ENCODE measurements at places on chromosomes 7 and 10.

- DNase-seq, result no peak
Observed at GRCh38 chr7:55109404-55110167, 90.8 kb downstream of the EGFR start.

- peak; percentile 93 for DNase-seq
Observed at GRCh38 chr7:90211391-90212148, at the start of gene STEAP2. Gene STEAP2 (plus strand): TSS chr7:90211740. CDS start chr7:90225083, 13,343 bp downstream.

DNA sequence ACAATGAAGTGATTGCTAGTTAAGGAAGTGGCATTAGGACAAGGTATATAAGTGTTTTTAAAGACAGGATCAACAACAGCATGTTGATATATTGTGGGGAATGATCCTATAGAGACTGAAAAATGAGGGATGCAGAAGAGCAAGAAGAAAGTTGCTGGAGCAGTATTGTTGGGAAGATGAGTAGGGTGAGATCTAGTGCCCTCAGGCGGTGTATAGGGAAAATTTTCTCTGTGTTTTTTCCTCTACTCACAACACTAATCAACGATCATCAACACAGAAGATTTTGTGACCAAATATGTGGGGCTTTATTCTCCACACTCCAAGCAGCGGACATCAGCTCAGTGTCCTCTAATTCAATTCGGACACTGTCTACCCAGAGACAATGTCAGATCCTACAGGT, 9.6 kb upstream of the PTTG1IP2 start:
- DNase-seq, result no peak

DNA sequence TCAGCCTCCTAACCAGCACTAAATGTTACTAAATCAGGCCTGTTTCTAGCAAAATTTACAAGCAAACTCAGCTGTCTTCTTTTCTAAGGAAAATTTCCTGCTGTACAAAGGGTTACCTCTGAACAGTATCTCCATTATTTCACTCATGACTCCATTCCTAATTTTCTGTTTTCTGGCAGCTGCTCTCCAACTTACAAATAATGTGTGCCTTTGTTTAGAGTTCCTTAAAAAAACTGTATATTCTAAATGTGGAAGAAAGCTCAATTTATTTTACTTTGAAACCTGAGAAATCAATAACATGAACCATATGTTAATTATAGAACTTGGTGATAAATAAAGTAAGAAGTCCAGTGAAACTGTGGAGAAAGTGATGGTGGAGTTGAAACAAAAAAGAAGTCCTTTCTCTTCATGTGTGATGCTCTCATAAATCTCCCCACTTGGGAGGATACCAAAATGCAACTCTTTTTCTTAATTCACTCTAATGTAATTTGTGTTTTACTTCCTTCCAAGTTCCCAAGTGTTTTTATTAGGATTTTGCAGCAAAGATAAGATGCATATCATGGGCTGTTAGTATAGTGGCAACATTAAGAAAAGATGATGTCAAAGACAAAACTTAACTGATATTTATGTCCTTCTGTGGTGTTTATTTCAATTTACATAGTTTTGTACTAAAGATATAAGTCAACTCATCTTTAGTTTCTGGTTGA, 74.8 kb downstream of the CDK6 start:
- no peak for DNase-seq

- DNase-seq, result no peak
Observed at GRCh38 chr10:97748116-97748515, 11.2 kb downstream of the ZFYVE27 start.

GRCh38 chr10:58755340-58755610, 242.6 kb downstream of the BICC1 start:
- no peak for DNase-seq

DNA sequence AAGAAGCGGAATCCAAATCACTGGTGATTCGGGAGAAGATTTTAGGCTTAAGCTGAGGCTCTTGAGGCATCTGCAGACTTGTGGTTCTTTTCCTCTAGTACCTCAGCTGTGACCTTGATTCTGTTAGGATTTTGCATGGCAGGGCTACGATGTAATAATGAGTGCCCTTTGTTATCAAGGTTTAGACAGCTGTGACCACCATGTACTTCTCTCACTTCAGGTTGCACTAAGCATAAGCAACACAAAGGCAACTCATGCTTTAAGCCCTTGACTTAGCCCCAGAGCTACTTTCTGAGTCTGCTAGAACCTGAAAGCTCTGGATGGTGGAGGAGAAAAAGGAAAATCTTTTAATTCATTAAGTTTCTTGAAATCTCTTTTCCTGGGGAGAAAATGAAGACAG, 1052.3 kb upstream of the PHF14 start:
- DNase-seq, result no peak

DNA sequence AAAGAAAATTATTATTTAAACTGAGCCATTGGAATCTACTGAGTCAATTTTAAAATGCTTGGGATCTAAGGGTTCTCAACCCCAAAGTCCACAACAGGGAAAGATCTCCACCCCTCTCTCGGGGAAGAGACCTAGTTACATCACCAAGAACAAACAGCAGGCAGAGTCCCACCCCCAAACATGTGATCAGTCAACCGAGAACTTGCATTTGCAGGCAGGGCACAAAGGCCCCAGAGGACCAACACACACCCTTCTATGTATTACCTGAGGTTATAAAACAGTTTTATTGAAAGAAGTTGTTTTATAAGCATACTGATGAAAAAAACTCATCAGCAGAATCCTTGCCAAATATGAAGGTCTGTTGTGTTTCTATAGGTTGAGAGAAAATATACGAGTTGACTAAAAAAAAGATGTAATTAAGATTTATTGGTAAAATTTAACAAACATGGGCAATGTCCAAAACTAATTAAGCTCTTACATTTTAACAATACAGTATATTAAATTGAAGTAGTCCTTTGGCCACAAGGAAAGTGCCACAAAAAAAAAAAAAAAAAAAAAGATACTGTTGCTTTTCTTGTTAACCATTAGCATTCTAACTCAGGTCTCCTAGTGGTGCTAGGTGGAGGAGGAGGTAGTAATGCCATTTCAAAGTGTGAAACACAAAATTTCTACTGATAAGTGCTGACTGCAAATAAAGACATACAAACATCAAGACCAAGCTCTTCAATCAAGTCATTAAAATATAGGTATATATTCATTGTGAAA, 975 bp upstream of the USP54 start:
- peak; percentile 59 for DNase-seq

GRCh38 chr7:155850001-155850436, 37.8 kb upstream of the SHH start:
- DNase-seq, result no peak

GRCh38 chr7:21942955-21943354, 2.7 kb downstream of the CDCA7L start:
- no peak for DNase-seq

DNA sequence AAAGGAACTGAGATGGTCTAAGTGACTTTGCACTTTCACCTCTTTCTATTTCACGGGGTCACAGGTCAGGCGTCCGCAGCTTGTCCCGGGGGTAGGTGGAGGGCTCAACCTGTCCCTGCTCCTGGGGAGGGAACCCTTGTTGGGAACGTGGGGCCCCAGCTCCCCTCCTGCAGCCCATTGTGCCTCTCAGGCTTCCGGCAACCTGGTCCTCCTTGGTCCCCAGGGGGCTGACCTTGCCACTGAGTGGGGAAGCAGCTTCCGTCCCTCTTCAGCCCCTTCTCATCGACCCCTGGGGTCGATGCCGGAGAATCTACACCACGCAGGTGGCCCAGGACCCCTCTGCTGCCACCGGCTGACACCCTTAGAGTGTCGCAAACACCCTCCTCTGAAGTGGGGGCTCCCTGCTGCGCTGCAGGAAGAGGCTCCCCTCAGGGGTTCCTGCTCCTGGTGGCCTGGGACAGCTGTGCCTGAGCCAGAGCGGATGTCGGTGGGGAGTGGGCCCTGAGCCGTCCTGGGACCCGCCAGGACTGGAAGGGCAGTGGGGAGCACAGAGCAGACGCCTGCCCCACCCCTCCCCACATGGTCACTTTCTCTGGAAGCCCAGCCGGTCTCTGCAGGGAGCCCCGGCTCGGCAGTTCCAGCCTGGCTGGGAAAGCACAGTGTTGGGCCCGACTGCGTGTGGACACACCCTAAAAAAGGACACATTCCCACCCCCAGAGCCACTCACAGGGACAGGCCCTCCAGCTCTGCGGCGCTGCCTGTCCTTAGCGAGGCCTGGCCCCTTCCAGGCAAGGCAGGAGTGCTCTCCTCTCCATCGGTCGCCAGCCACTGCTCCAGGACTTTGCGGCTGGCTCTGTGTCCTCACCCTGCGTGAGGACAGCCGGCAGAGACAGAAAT, 357.5 kb upstream of the SHH start:
- DNase-seq, result no peak

DNA sequence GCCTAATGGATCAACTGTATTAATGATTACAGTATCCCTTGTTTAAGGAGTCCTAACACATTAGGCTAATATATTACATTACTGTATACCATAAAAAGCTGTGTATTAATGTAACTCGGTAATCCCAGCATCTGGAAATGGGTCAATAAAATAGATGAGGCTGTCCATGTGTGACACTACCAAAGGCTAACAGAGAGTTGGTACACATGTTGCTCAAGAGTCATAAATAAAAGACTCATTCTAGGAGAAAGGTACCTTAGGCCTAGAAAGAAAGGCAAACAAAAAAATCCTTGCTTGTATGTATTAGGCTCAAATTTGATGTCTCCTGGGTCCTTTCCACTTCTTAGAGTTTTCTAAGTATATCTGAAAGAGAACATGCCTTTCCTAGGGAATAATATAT, 14.6 kb downstream of the MCMBP start:
- no peak for DNase-seq

DNA sequence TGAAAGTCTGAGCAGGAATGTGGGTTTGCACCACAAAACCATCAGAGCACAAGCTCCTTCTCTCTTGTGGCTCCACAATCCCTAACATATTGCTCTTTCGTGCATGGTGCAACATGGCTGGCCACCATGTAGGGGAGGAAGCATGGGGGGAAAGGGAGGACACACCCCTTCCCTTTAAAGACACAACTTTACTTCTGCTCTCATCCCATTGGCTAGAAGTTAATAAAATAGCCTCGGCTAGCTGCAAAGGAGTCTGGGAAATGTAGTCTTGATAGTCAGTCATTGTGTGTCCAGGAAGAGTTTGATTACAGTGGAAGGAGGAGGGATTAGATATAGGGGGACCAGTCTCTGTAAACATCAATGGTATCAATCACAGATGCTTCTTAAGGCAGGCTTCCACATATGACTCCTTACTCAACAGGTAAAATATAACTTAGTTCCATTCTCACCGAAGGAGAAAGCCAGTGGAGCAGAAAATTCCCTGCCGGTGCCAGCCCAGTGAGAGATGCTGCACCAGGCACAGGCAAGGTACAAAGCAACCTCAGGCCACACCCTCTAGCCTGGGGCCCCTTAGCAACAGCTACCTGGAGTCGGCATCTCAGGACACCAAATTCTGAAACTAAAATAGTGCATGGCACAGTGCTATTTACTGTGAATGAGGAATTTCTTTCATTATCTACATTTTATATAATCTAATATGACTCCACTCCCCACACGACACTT, 124.7 kb upstream of the CTBP2 start:
- no peak for DNase-seq

- no peak for DNase-seq
Observed at GRCh38 chr10:86522510-86522855, 891 bp upstream of the WAPL start.

DNA sequence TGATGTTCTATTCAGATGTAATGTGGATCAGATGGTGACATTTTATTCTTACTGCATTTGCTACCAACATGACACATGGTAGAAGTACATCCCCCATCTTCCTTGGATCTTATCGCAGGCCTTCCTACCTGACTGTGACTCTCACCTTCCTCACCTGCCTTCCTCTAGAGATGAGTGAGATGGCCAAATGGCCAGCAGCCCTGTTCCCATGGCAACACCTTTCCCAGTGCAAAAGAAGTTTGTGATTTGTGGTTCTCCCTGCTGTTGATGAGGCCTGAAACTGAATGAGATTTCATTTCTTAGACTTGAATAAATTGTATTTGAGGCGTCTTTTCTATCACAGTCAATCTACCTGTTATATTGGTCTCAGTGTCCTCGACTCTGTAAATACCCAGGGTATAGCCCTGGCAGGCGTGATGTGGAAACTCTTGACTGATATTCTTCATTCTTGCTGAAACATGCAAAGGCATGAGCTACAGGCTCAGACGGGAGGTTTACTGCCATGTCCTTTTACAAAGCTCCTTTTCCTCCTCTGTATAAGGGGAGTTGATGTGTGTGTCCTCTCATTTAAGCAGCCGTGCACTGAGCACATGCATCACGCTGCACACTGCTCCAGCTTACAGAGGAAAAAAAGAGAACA, 440.7 kb upstream of the AKR1E2 start:
- no peak for DNase-seq

DNA sequence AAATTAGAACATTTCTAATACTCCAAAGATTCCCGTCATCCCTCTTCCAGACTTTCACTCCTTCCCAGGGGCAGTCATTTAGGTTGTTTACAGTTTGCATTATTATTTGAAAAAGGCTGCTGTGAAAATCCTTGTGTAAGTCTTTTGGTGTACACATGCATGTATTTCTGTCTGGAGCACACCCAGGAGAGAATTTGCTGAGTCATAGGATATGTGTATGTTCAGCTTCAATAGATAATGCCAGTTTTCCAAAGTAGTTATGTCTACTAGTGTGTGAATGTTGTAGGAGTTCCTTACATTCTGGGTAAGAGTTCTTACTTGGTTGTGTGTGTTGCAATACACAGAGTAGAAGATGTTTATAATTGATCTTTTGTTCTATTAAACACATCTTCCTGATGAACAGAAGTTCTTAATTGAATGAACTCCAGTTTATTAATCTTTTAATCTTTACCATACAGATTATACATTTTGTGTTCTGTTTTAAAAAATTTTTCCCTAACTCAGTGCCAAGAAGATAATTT, 25.3 kb downstream of the CROT start:
- no peak for DNase-seq

- no peak for DNase-seq
Observed at GRCh38 chr7:506391-506831, 13.2 kb downstream of the PDGFA start.

- DNase-seq, result no peak
Observed at GRCh38 chr7:15043931-15044330, 141.4 kb upstream of the DGKB start.

- DNase-seq, result peak; percentile 22
Observed at GRCh38 chr7:21253740-21254687, 173.9 kb upstream of the SP4 start.

DNA sequence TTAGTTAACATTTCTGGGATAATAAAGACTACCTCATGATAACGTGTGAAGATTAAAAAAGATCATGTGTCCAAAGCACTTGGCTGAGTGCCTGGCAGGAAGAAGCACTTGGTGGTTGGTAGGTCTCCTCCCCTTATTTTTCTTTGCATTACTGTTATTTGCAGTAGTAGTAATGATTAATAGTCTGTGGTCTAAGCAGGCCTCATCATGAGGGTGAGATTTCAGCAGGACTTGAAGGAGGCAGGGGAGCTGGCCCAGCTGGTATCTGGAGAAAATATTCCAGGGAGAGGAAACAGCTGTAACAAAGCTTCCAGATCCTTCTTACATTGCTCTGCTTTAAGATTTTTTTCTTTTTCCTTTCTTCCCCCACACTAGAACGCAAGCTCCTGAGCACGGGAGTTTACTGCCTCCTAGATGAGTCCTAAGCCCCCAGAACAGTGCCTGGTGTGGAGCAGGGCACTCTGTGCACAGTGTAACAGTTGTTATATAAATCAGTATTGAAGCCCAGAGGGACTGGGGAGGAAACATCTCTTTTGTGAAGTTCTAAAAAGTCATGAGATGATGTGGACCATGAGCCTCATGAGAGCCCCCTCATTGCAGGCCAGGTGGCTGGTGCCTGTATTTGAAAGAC, 31.1 kb upstream of the RHEB start:
- peak; percentile 26 for DNase-seq

GRCh38 chr7:44772867-44773266, 23.6 kb upstream of the PPIA start:
- DNase-seq, result no peak

Measured in AG08396 (cell line).